ENCODE measurements at places on chromosomes 3 and 15.
A peak's percentile ranks its signal among the peaks of the same experiment; 100 is the strongest.

GRCh38 chr3:113441051-113441770, at the start of gene CFAP44:
CFAP44 (minus strand) TSS chr3:113441493; CDS start chr3:113433664, 7,829 bp downstream.
- peak; percentile 83 for DNase-seq

GRCh38 chr3:47000922-47001730, 21.7 kb downstream of the NBEAL2 start:
- DNase-seq = no peak

GRCh38 chr15:56034514-56034913, 41.1 kb upstream of the NEDD4 start:
- no peak for DNase-seq

- DNase-seq = no peak
These were observed 608.4 kb upstream of the CFAP20DC start for GRCh38 chr3:59658274-59658673.

DNA sequence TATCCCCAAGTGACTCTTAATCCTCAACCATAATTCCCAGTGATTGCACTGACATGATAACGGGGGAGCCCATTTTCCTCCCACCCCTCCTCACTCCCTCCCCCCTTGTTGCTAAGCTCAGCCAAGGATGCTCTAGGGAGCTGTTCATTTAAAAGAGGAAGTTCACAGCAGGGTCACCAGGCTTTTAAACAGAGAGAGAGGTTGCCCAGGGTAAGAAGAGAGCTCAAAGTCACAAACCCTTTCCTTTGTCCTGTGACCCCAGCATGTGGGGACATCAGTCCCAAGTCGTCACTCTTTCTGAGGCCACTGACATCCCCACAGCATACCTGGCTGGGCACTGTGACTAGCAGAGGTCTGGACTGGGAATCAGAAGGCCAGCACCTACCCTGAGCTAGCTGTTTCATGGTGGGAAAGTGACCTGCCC, 144.1 kb downstream of the RORA start:
- no peak for DNase-seq

- DNase-seq = no peak
These were observed 788.2 kb upstream of the ALCAM start for GRCh38 chr3:104578558-104578957.

- no peak for DNase-seq
These were observed 4.1 kb downstream of the P3H2 start for GRCh38 chr3:190116551-190117067.

DNA sequence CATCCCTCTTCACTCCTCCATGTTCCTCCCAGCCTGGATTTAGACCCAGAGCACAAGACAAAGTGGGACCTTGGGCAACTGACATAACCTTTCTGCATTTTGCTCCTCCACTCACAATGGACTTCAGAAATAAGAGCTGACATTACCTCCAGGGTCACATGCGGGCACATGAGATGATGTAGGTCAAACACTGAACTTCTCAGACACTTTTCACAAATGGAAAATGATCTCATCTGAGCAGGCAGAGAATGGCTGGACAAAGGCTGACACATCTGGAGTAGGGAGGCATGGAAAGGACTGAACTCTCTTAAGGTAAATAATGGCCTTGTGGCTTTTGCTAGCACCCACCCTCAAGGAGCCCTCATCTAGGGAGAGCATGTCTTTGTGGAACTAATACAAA, 849.2 kb upstream of the CFAP20DC start:
- DNase-seq = no peak

DNA sequence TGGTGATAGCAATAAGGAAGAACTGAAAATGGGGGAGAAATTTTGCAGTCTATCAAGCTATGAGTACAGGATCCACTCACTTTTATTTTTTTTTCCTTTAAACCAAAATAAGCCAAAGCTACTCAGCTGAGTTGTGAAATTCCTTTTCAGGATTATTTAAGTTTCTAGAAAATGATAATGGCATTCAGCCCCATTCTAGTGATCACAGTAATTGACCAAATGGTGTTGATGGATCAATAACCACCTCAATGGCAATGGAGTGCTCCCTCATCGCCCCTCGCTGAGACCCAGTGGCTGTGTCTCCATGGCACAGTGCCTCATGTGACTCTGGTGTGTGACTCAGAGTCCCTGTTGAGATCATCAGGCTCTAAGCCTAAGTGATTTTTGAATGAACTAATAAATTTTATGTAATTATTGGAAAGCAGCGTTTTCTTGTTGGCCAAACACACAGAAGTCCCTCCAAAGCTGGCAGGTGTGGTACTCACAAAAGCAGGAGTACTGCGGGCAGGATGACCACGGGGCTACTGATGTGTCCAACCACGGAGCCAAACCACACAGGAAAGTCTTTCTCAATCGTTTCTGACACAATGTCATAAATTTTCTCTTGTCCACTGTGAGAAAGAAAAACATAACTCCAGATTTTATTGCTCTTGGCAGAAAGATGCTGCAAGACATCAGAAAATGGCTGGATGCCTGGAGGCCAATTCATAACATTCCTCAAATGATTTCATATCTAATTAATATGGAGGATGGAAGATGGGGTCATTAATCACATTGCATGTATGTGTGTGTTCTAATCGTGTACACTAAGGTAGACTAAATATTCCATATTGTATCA, 14.4 kb upstream of the STARD5 start:
- DNase-seq = peak; percentile 13

GRCh38 chr3:66738625-66739365, 238.0 kb upstream of the LRIG1 start:
- DNase-seq = no peak

- no peak for DNase-seq
These were observed 678.4 kb downstream of the ROBO2 start for GRCh38 chr3:77718311-77718710.

GRCh38 chr3:98914210-98915080, 12.9 kb upstream of the DCBLD2 start:
- DNase-seq = no peak

- DNase-seq = no peak
These were observed 260.5 kb upstream of the TLE3 start for GRCh38 chr15:70358011-70358819.

DNA sequence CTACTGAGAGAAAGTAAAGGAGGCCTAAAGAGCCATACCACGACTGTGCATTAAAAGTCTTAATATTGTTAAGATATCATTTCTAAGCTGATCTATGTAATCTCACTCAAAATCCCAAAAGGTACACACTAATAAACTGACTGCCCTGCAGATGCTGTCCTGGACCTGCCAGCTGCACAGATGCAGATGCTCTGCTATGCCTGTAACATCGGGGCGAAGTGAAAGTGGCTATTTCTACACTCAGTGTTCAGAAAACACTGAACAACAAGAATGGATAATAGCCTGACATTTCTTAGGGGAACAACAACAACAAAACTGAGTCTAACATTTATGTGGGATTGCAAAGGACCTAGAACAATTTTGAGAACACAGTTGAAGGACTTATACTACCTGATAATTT, 31.9 kb downstream of the RAD18 start:
- DNase-seq = no peak

GRCh38 chr15:82062479-82063454, 16.9 kb upstream of the MEX3B start:
- DNase-seq = peak; percentile 28

- DNase-seq = peak; percentile 44
These were observed 17.4 kb downstream of the ATP11B start for GRCh38 chr3:182810574-182811268.

DNA sequence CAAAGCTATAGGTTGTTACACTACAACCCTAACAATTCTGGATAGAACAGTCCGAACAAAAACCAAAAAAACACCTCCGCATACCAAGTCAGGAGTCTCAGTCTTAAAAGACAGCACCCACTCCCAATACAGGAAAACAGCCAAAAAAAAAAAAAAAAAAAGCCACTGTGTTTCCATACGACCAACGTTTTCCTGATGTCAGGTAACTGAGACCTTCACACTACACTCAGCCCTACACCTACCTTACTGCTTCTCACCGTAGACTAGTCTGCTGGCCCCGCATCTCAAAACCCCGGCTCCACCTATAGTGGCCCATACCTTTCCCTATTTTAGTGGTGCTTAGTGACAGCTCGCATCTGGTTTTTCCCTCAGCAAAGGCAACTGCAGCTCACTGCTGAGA, 339.5 kb upstream of the ADAMTS9 start:
- no peak for DNase-seq

DNA sequence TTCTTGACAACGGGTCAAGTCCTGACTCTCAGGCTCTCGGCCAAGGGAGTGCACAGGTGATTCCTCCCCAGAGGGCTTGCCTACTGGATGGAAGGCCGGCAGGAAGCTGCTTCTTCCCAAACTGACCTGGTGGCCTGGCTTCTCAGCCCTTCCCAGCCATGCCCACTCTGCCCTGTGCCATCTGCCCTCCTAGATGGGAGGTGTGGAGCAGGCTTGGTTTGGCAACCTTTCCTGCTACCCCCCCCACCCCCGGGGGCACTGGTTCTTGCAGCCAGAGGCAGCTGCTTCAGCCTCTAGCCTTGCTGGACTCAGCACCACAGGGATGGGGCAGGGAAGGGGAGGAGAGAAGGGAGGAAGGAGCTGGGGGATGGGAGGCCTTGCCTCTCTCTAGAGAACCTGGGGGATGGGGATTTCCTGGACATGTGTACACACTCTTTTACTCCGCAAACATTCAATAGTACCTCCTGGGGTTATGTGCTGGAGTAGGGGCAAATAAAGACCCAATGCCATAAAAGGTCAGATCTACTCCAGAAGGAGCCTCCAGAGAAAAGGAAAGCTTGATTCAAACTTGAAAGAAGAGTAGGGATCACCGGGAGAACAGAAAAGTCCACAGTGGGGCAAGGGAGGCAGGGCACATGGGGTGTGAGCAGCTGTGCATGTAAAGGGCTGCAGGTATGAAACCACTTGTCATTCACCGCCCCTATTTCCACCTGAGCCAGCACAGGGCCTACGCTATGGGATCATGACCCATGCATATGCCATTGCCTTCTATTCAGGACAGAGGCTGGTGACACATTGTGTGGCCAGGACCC, 4.2 kb upstream of the DAPK2 start:
- DNase-seq = no peak

- DNase-seq = peak; percentile 49
These were observed 50.3 kb upstream of the CHRNB4 start for GRCh38 chr15:78691167-78691850.
